ENCODE measurements at places on chromosomes 2 and 18.

GRCh38 chr2:233290051-233290845 lies 17.4 kb upstream of the SAG start:
- no peak for ATAC-seq

- ATAC-seq, result no peak
Observed at GRCh38 chr2:43727634-43728014, 46.2 kb upstream of the DYNC2LI1 start.

- ATAC-seq, result no peak
Observed at GRCh38 chr2:178273787-178274360, 79.6 kb downstream of the OSBPL6 start.

GRCh38 chr2:34102339-34102738 lies 503.2 kb upstream of the FAM98A start:
- ATAC-seq, result no peak

DNA sequence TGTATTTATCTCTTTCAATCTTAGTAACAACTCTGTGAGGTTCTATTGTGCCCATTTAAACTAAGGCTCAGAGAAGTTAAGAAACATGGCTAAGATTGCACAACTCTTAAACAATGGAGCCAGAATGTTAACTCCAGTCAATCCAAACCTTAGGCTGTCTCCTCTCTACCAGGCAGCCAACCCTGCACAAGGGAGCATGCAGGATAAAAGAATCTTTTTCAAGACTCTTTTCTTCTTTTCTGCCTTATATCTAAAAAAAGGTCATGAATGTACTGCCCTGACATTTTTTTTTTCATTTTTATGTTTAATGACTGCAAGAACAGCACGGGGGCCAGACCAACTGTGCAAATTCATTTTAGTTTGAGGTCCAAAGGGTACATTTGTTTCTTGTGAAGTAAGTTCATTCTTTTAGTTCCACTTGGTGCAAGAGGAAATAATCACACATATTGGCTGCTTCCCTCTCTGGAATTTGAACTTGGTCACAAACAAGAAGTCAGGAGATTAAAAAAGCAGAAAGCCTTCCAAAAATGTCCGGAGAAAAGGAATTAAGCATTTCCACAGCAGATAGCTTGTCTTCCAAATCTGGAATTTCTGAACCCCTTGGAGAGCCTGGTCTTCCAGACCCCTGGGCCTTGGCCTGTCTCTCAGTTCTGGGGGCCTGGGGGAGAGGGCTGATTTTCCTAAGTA lies 96.0 kb upstream of the RIOK3 start:
- no peak for ATAC-seq

GRCh38 chr2:102235042-102235473 lies 48.2 kb downstream of the IL1RL2 start:
- no peak for ATAC-seq

- ATAC-seq, result no peak
Observed at GRCh38 chr2:186911551-186912085, 62.6 kb upstream of the ZSWIM2 start.

DNA sequence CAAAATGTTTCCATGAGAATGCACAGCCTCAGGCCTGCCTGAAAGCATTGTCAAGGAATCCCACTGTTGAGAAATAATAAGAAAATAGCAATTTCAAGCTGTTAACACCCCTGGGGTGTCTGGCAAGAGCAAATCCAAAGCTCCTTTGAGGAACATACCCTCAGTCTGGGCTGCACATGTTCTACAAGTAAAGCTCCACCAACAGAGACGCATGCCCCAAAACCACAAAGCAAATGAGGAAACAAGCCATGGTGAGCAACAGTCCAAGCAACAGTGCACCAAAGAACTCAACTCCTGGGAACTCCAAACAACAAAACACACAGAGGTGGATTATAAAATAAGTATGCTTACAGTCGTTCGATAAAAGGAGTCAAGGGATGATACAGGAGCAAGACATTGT lies 40.3 kb downstream of the CYP27C1 start:
- ATAC-seq, result no peak
